ENCODE measurements at places on chromosomes 1 and 21. TPM values are rescaled to one million over a fixed set of nuclear protein-coding genes. Genes with fewer than 3 reads are reported as not detected.

Gene MYBPH
- total RNA-seq, result not detected

Gene SLC16A4
- 0.94 TPM for total RNA-seq

Gene ILDR2
- 2.4 TPM for total RNA-seq

Gene TNFRSF4
- not detected for total RNA-seq

Gene LCE2B
- total RNA-seq, result not detected
